Stimulated activated CD8-positive, alpha-beta memory T cell treated with anti-CD3 and anti-CD28 coated beads, Interleukin-2, amount 100 ng/mL, for 48 hours (primary cell): ENCODE measurements at places on chromosomes 1 and 21.

DNA sequence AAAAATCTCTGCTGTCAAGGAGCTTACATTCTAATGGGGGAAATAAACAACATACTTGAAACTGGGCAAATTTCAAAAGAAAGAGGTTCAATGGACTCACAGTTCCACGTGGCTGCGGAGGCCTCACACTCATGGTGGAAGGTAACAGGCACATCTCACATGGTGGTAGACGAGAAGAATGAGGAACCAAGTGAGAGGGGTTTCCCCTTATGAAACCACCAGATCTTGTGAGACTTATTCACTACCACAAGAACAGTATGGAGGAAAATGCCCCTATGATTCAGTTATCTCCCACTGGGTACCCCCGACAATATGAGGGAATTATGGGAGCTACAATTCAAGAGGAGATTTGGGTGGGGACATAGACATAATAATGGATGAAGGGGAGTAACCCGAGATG lies 226.4 kb downstream of the ZP4 start:
- DNase-seq: no peak

- DNase-seq: no peak
Measured at GRCh38 chr1:18928985-18929384, 26.6 kb upstream of the ALDH4A1 start.

DNA sequence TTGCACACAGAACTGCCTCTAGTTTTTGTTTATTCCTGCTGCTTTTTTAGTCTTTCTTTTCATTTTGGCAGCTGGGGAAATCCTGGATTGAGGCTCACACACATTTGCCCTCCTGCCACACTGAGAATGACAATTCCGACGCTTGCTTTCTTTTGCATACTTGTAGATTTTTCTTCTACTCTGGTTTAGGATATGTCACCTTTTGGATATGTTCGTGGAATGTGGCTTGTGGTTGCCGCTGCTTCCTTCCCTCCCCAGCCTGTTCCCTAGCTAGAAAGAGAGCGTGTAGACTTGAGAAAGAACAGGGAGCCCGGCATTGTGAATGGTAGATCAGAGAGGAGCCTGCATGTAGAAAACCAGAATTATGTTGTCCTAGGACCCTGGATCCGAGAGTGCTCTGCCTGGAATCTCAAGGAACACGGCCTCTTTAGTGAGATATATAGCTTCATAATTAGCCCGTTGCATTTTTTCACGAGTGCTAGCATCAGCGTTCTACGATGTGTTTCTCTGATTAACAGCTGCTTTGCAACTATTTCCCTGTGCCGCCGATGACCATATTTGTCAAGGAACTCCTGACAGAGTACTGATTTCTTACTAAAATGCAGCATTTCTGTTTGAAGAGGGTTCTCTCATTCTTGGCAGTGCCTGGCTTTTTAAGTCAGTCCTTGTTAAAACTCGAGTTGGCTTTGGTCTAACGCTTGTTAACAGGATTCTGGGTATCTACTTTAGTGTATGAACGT lies 56.2 kb downstream of the PEX14 start:
- DNase-seq: no peak

DNA sequence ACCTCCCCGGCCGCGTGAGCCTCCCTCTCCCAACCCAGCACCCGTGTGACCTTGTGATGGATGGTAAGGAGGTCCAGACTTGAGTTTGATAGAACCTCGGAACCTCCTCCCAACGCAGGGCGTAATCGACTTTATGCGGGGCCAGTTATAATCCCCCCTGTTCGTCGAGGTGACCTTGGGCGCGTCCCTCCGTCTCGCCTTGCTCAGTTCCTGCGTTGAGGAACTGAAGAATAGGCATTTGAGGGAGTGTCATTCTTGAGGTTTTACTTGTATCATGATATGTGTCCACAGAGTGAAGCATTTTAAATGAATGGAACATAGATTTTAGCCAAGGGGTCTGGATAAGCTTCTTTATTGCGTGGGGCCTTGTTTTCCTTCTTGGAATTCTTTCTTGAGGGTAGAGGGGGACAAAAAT lies 433 bp downstream of the TIMM17A start:
- no peak for DNase-seq

GRCh38 chr21:44938772-44939531 lies 877 bp upstream of the SLX9 start:
- DNase-seq: no peak

- DNase-seq: no peak
Measured at GRCh38 chr1:230264342-230264741, 161.8 kb downstream of the PGBD5 start.

DNA sequence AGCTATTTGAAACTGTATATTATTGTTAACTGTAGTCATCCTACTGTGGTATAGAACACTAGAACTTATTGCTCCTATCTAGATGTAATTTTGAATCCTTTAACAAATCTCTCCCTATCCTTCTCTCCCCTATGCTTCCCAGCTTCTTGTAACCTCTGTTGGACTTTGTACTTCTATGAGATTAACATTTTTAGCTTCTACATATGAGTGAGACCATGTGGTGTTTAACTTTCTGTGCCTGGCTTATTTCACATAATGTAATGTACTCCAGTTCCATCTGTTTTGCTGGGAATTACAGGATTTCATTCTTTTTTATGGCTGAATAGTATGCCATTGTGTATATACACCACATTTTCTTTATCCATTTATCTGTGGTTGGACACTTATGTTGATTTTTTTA lies 64.5 kb upstream of the KIAA1614 start:
- DNase-seq: no peak
